Heart right ventricle (tissue), 16 donors: ENCODE measurements at places on chromosomes 7 and 10. TPM values are rescaled to one million over a fixed set of nuclear protein-coding genes. Genes with fewer than 3 reads are reported as not detected.

The UPK3BL2 gene
- total RNA-seq = 6.6 TPM

The INMT gene
- 23.7 TPM for total RNA-seq

The IFIT1B gene
- total RNA-seq = not detected

DNA sequence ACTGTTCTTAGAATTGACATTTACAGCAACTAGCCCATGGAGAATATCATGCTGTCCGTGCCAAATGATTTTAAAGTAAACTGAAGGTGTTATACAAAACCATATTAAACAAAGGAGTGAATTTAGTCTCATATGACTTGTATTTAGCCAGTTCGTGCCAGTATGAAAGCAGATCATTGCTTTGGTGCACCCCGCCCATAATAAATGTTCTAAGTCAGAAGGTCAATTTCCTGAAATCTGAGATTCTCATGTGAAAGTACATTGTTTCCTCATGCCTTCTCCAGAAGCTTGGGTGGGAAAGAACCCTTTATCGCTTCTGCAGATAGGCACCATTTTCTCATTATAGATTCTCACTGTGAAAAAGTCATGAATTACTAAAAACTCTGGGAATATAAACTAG lies 106.4 kb downstream of the CAMK1D start:
- H3K36me3 ChIP-seq = no peaks in the 10 kb centered on the region
- H3K4me3 ChIP-seq = no peak overlapping the region
- no peaks in the 10 kb centered on the region for H3K4me1 ChIP-seq
- H3K27ac ChIP-seq = no peak overlapping the region
- H3K27me3 ChIP-seq = no peaks in the 10 kb centered on the region
